Fibroblast of lung (primary cell): ENCODE measurements at places on chromosomes 3 and 15.

GRCh38 chr3:41265823-41266273 is 66.5 kb downstream of the CTNNB1 start:
- peak; percentile 95 for DNase-seq

- no peak for DNase-seq
These were observed 350.7 kb upstream of the AZI2 start for GRCh38 chr3:28699283-28699682.

- DNase-seq: no peak
These were observed 46.6 kb upstream of the ARPP21 start for GRCh38 chr3:35592589-35593295.

GRCh38 chr15:49624056-49624455 is 3.2 kb downstream of the DTWD1 start:
- DNase-seq: no peak

GRCh38 chr15:93035092-93035915 is 53.7 kb downstream of the RGMA start:
- DNase-seq: no peak

GRCh38 chr3:16739541-16740105 is 134.4 kb upstream of the DAZL start:
- DNase-seq: peak; percentile 82

DNA sequence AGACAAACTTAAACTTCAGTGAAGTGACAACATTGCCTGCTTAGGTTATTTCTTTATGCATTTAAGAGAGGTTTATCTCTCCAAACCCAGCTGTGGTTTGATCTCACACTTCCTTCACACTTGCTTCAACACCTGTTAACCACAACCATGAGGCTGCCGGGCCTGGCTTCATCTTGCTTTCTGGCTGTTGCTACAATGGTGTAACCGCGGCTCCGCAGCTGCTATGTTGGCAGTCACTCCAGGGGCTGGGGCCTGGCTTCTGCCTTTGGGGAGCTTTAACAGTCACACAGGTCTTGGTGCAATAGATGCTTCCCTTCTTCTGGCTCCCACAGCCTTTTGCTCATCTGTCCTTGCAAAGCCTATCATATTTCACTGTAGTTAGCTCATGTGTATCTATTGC is 72.9 kb upstream of the MNS1 start:
- DNase-seq: peak; percentile 6

DNA sequence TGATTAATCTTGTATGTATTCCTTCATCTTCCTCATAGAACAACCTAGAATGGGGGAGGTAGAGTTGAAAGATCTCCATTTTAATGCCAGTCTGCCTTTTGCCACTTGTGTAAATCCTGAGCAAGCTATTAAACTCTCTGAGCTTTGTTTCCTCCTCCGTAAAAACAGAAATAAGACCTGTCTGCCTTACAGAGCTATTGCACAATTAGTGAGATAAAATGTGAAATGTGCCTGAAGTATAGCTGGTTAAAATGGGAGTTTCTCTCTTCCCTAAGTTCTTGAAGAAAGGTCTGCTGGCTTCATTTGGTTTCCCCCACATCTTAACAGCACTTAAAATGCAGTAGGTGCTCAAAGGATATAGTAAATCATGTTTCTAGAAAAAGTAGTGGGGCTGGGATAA is 19.0 kb downstream of the ALDH1A2 start:
- DNase-seq: no peak

GRCh38 chr15:100208921-100209603 is 132.7 kb downstream of the ADAMTS17 start:
- DNase-seq: no peak

DNA sequence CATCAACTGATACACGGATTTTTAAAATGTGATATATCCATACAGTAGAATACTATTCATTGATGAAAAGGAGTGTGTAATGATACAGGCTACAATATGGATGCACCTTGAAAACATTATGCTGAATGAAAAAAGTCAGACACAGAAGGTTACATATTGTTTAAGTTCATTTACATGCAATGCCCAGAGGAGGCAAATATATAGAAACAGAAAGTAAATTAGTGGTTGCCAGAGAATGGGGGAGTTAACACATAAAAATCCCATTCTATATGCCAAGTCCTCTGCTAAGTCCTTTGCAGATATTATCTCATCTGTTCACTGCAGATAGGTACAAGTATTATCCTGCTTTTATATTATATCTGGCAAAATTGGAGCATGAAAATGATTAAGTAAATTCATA is 22.1 kb upstream of the CDIN1 start:
- no peak for DNase-seq

- DNase-seq: peak; percentile 45
These were observed 99.8 kb upstream of the FGF7 start for GRCh38 chr15:49323207-49323606.

GRCh38 chr15:62573876-62574275 is 408.8 kb upstream of the C2CD4B start:
- no peak for DNase-seq
